ENCODE measurements at places on chromosomes 2 and 18.

DNA sequence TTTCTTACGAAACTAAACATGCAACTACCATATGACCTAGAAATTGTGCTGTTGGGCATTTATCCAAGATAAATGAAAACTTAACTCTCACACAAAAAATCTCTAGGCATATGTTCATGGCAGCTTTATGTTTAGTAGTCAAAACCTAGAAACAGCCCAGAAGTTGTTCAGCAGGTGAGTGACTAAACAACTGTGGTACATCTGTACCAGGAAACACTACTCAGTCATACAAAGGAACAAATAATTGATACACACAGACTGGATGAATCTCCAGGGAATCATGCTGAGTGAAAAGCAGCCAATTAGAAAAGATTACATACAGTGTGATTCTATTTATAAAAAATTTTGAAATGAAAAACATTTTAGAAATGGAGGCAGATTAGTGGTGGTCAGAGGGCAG is 29.3 kb downstream of the DYNC2LI1 start:
- no peak for DNase-seq

GRCh38 chr18:43312891-43313290 is 35.6 kb upstream of the SYT4 start:
- DNase-seq, result no peak

- no peak for DNase-seq
These were observed 38.9 kb downstream of the CCNT2 start for GRCh38 chr2:134957477-134957876.

DNA sequence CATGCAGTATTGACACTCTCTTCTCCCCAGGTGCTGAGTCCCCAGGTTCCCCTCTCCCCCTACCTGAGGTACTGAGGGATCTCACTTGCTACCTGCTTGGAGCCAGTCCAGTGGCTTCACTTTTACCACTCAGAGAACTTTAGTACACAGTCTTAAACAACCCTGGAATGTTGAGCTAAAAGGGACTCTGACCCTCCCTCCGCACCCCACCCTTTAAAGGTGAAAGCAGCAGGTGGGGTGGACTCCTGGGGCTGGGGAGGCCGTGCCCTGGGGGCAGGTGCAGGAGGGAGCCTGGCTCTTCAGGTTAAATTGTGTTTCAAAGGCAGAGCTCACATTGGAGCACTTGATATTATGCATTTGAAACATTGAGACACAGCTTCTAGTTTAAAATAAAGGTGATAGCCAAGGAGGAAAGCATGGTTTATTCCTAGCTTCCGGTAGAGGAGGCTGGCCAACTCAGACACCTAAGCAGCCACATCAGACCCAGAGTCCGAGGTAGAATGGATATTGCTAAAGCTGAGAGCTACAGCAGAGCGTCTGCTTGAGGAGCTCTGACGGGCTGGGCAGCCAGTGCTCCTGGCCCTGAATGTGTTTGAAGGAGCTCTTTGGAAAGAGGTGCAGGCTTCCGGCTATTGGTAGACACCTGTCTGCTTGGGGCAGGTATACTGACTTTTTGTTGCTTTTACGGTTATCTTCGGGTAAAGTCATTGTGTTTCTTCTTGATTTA is 196.4 kb downstream of the AGAP1 start:
- no peak for DNase-seq

DNA sequence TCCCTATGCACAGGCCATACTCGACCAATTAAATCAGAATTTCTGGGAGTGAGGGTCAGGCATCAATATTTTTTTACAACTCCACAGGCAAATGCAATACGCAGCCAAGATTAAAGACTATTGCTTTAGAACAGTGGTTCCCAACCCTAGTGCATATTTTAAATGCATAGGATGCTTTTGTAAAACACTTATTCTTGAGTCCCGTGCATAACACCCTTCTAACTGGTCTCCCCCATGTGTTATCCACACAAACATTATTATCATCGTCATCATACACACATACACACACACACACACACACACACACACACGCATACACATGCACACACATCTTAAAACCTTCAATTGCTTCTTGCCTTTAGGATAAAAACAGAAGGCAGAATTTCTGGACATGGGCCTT is 145.0 kb upstream of the PELI1 start:
- DNase-seq, result no peak

DNA sequence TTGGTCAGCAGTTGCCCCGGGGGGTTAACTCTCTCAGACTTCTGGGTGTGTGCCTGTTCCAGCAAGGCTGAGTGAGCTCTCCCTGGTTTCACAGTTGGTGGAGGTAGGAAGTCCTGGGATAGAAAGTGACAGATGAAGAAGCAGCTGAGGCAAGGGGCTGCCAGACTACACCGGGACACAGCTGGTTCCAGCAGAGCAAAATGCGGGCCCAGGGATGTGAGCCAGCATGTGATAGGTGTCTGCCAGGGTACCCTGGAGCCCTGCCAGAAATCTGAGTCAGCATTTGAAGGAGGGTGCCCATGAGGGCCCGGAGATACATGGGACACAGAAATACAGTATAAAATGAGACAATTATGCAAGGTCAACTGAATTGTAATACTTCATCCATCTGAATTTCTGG is 79.3 kb upstream of the LGALSL start:
- no peak for DNase-seq

DNA sequence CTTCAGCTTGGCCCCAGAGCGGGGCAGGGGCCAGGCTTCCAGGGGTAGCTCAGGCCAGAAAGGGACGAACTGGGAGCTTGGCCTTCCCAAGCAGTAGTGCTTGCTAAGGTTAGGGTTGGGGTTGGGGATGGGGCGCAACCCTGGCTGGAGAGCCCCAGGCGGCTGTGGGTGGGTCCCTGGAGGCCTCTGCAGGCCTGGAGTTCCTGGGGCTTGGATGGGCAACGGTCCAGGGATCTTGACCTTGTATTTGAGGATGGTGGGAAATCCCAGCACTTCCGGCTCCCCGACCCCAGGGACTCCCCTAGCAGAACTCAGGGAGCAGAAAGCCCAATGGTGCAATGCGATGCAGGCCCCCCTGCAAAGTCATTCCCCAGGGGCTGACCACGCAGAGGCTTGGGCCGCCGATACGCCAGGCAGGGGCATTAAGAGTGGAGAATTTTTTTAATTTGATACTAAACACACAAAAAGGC is 12.6 kb upstream of the MLPH start:
- DNase-seq, result no peak

GRCh38 chr2:195003881-195004471 is 653.0 kb upstream of the SLC39A10 start:
- DNase-seq, result no peak

- DNase-seq, result no peak
These were observed 503.2 kb upstream of the CNTNAP5 start for GRCh38 chr2:123521854-123522253.

DNA sequence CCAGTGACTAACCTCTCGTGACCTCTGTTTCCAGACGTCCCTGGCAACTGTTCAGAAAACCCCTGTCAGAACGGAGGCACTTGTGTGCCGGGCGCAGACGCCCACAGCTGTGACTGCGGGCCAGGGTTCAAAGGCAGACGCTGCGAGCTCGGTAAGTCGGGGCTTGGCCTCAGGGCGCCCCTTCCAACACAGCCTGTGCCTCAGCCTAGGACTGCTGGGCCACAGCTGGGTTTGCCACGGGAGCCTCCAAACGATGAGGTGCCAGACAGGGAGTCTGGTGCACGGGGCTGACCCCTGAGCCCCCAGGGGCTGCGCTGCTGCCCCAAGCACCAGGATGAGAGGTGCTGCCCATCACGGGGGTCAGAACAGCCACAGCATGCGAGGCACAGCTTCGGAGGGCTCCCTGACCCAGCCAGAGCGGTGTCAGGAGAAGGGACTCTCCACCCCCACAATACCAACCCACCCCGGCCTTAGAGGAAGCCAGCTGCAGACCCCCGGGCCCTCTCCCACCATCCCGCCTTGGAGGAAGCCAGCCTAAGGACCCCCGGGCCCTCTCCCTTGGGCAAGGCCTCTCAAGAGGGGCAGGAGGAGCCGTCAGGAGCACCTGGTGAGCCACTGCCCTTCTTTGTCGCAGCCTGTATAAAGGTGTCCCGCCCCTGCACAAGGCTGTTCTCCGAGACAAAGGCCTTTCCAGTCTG is 20.3 kb downstream of the MTERF4 start:
- DNase-seq, result no peak

DNA sequence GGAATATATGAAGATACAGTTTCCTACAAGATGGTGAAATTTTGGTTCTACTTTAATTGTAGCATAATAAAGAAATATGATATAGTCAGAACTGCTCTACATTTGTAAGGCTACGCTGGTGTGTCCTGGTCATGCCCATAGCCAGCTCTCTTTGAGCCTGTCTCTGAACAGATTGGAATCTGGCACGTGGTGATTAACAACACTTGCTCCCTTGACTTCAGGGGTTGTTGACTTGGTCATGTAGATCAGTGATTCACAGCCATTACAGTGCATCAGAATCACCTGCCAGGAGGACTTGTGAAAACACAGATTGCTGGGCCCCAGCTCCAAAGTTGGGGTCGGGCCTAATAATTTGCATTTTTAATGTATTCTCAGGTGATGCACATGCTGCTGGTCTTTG is 80.4 kb downstream of the PTPRM start:
- DNase-seq, result no peak

DNA sequence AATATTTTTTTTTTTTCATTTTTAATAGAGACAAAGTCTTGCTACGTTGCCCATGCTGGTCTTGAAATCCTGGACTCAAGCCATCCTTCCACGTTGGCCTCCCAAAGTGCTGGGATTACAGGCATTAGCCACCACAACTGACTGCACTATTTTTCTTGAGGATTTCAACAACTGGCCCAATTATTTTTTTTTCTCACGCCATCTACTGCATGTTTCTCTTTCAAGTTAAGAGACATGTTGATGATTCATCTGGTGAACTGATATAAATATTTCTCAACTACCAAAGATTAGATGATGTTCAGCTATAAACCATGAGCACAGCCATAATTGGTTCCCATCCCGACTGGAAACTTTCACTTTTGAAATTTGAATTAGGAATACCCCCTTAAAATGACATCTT is 688.4 kb upstream of the SYT4 start:
- no peak for DNase-seq

DNA sequence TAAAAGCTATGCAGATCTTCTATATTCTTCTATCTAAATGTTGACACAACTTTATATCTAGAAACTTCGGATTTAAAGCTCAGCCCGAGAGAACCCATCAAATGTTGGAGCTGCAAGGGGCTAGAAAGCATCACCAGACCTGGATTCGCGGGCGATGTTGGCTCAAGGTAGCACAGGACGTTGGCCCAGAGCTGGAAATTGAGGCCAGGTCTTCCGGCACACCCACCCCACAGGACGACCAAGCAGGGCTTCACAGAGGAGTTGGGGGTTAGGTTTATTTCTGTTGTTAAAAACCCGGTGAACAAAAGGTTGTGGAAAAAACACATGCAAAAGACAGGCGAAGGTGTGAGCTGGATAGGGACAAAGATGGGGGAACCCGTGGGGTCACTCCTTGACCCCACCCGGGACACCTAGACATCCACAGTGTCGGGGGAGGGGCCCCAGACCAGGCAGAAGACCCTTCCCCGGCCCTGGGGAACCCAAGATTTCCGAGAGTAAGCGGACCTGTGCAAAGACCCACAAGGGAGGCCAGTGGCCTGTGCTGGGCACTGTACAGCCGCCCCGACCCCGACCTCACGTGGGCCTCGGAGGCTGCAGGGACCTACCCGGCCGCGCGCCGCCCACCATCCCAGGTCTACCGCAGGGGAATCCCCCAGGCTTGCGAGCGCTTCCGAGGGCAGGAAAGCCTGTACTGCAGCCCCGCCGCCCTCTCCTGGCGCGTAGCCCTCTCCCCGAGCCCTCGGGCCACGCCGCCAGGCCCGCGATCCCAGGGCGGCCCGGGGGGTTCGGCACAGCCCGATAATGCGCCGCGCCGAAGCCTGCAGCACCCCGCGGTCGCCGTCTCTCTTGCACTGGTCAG is 1.8 kb upstream of the AGBL5 start:
- DNase-seq, result no peak

All from AML-193 (cell line).